Panc1 (cell line): ENCODE measurements at places on chromosomes 1 and 21. TPM values are rescaled to one million over a fixed set of nuclear protein-coding genes. Genes with fewer than 3 reads are reported as not detected.

The PLA2G2C gene
- total RNA-seq = not detected

The LCE3E gene
- total RNA-seq = not detected

The SLC1A7 gene
- 0.31 TPM for total RNA-seq

The DISP3 gene
- 1.1 TPM for total RNA-seq

- H3K4me3 ChIP-seq = no peak overlapping the region
- peaks cover 5% of the 10 kb centered on the region; the same call in 1 of the 2 replicates for H3K4me1 ChIP-seq
- no peak overlapping the region for H3K27ac ChIP-seq
- no peaks in the 10 kb centered on the region for H3K27me3 ChIP-seq
- DNase-seq = no peak
These were observed 44.7 kb downstream of the CDC42BPA start for GRCh38 chr1:227273557-227273956.

DNA sequence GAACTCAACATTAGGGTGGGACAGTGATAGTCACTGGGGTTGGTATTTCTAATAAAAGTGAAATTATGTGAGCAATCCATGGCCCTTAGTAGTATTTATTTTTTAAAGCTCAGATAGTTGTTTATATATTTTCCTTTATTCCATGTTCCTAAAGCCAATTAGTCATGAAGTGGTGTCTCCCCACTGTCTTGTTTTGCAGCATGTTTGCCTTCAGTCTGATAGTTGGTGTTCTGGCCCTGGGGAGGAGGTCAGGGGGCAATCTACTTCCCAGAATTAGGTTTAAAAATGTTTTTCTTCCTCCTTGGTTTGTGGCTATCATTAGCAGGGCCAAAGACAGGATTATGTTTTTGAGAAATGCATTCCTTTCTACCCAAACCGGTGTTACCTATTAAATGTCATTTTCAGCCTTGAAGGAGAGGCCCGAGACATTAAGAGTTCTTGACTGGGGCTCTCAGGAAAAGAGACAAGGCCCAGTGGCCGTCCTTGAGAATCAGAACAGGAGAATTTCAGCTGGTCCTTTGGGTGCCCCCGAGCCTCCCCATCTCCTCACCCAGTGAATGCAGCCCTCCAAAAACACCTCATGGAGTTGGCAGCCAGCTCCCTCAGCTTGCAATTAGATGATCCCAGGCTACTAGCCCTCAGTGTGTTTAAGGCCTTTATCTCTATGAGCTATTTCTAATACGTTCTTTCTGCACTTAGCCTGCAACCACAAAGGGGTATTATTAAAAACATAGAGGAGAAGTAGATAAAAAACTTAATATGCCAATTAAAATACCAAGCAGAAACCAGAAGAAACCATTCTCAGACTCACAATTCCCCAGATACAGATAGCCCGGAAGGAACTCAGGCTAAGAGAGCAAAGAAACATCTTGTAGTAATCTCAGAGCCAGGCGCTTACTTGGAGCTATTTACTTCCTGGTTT is 71.3 kb upstream of the NGF start:
- H3K4me1 ChIP-seq = no peaks in the 10 kb centered on the region
- H3K36me3 ChIP-seq = no peaks in the 10 kb centered on the region
- H3K27me3 ChIP-seq = no peaks in the 10 kb centered on the region
- no peak for DNase-seq

DNA sequence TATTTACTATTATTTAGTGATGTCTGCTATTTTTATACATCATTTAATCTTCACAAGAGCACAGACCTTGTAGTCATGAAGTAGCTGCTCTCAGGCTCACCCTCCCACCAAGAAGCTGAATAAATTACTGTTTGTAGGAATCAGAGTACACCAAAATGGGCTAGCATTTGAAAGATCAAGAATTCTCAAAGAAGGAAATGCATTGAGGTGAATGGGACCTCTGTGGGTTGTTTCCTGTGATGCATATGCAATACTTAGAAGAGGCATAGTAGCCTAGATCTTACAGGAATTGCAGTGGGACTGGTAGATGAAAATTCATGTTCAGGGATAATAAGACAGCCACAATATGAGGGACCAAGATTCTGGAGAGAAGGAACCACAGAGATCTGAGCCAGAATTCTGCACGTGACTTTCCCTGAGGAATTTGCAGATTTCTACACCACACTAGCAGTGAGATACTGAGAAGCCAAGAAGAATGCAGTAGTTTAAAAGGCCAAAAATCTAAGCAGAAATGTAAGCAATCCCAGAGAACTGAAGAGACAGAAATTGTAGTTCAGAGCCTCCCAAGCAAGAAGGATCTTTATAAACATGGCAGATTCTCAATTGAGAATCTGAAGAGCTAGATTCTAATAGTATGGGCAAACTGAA is 307.0 kb downstream of the ST6GALNAC3 start:
- no peaks in the 10 kb centered on the region for H3K4me1 ChIP-seq
- H3K27ac ChIP-seq = no peak overlapping the region
- no peaks in the 10 kb centered on the region for H3K36me3 ChIP-seq
- DNase-seq = no peak

DNA sequence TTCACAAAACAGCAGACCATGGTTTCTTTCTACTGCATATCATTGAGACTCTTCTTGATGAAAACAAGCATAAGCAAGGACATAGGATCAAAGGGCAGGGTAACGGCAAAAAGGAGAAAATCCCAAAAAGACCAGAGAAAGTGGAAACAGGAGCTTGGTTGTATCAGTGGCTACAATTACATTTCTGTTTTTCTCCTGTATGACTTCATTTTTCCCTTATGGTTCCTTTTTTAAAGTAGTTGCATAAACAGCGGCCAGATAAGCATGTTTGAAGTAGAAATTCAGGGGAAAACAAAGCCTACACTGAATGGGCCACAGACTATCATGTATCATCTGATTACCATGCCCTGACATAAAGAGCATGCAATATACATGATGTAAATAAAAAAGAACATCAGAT is 4.6 kb downstream of the EGLN1 start:
- 0 out of 2 replicates have a peak overlapping the region, but pooled peaks have one; percentile 26 for H3K27ac ChIP-seq
- no peaks in the 10 kb centered on the region for H3K27me3 ChIP-seq
- H3K4me1 ChIP-seq = peaks cover 26% of the 10 kb centered on the region
- no peak for DNase-seq
- peaks cover 4% of the 10 kb centered on the region; the same call in 1 of the 2 replicates for H3K36me3 ChIP-seq

DNA sequence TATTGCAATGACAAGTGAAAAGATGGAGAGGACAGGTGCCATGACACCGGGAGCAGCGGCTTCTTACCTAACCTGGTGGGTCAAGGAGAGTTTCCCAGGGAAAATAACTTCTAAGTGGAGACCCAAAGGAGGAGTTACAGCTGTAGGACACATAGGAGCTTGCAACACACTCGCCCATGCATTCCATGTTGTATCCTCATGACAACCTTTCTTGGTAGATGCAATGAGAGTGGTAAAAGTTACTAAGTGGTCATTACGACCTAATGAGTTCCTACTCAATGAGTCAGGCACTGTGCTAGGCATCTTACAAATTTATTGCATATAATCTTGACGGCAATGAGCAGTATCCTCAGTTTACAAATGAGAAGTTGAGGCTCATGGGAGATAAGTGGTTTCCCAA is 119.5 kb upstream of the HOOK1 start:
- no peaks in the 10 kb centered on the region for H3K27me3 ChIP-seq
- no peak overlapping the region for H3K27ac ChIP-seq
- no peaks in the 10 kb centered on the region for H3K4me1 ChIP-seq
- no peaks in the 10 kb centered on the region for H3K36me3 ChIP-seq

- H3K27ac ChIP-seq = no peak overlapping the region
- no peaks in the 10 kb centered on the region for H3K4me1 ChIP-seq
- no peaks in the 10 kb centered on the region for H3K36me3 ChIP-seq
- peak; percentile 75 for DNase-seq
- peaks cover 3% of the 10 kb centered on the region for H3K27me3 ChIP-seq
- H3K4me3 ChIP-seq = no peak overlapping the region
These were observed 7.7 kb downstream of the CNIH3 start for GRCh38 chr1:224623743-224624333.

- no peaks in the 10 kb centered on the region for H3K36me3 ChIP-seq
- H3K4me3 ChIP-seq = no peak overlapping the region
- no peaks in the 10 kb centered on the region for H3K4me1 ChIP-seq
- H3K27ac ChIP-seq = no peak overlapping the region
- 0 out of 2 replicates have a peak, but pooled peaks cover 2% of the 10 kb centered on the region for H3K27me3 ChIP-seq
- no peak for DNase-seq
These were observed 262.5 kb downstream of the RHOU start for GRCh38 chr1:228997721-228998144.
